Activated CD4-positive, alpha-beta T cell treated with anti-CD3 and anti-CD28 coated beads, Interleukin-2, amount 50 U/mL, for 1 hour (primary cell): ENCODE measurements at places on chromosomes 4 and X.

- DNase-seq = no peak
Measured at GRCh38 chr4:76072760-76073159, 1.7 kb upstream of the ART3 start.

GRCh38 chrX:39018541-39018940 lies 217.3 kb downstream of the MID1IP1 start:
- DNase-seq = no peak

DNA sequence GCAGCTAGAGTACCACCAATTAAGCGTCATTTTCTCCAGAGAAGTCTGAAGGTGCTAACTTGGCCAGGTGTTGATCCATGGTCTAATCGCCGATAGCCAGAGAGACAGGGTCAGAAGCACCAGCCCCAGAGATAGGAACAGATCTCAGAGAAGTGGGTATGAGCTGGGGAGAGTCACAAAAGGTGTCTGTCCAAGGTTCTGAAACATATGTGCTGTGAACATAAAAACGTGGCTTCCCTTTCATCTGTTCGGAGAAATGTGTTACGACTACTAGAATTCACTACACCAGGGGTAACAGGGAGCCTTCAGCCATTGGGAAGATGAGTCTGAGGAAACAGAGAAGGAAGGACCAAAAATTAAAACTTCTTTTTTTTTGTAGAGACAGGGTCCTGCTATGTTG lies 91.3 kb downstream of the FBXL5 start:
- DNase-seq = no peak

- no peak for DNase-seq
Measured at GRCh38 chr4:105119356-105119755, 27.3 kb upstream of the TET2 start.

DNA sequence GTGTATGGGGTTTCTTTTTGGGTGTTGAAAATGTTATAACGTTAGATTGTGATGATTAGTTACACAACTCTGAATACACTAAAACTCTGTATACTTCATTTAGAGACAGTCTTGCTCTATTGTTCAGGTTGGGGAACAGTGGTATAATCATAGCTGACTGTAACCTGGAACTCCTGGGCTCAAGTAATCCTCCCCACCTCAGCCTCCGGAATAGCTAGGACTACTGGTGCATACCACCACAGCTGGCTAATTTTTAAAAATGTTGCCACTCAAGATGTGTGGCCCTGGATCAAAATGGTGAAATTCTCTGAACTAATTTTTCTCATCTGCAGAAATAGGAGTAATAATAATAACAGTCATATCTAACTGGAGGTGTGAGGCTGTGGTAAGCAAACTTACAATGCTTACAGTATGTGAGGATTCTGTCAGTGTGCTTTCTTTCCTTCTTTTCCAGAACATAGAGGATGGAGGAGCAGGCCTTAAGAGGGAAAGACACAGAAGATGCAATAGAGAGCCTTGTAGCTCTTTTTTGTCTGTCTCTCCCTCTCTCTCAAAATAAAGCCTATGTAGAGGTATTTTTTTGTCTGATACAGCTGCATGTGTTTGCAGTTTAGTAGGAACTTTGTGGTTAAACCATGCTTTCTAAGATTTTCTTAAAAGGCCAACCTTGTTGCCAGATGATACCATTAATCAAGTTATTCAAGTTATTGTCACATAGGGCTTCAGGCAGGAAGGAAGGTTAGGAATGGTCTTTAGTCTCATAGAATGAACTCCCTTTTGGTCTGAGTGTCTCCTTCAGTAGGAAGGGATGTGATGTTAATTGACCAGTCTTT lies 7.5 kb downstream of the ADD1 start:
- DNase-seq = no peak

DNA sequence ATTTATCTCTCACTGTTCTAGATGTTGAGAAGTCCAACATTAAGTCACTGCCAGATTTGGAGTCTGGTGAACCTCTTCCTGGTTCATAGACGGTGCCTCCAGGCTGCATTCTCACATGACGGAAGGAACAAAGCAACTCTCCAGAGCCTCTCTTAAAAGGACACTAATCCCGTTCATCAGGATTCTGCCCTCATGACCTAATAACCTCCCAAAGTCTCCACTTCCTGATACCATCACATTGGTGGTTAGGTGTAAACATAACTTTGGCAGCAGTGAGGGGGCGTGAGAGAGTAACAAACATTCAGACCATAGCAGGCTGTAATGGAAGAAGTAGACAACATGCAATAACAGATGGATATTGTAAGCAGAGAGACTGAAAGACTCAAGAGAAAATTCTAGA lies 388.6 kb downstream of the PDHA2 start:
- DNase-seq = no peak

- DNase-seq = no peak
Measured at GRCh38 chr4:18404642-18405041, 383.1 kb upstream of the LCORL start.

DNA sequence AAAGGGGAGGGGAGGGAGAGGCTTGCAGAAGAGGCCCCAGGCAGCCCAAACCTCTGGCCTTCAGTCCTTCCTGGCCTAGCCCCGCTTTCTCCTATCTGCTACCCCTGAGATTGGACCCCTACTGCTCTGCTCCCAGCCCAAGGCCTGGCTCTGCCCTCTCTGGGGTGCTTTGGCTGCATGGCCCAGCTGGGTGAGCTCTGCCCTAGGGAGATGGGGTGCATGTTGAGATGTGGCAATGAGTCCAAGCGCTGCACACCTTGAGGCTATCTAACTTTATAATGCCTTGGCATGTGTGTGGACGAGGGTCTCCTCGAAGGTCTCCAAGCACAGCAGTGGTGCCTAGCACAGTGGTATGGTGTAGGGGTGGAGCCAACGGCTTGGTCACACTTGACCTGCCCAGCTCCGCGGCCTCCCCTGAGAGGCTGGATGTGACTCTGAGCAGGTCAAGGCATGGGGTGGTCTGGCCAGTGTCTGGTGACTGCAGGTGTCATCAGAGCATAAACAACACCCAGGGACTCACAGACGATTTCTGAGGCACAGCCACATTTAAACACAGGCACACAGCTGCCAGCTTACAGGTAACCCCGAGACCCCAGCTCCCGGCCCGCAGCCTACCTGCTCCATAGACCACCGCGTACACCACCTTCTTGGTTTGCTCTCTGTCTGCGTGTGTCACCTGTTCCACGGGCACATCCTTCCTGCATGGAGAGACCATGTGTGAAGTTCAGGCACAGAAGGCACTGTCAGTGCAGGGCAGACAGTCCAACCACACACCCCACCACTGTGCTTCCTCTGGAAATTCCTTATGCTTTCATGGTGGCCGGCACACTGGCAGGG lies 36.3 kb downstream of the NAT8L start:
- DNase-seq = no peak

DNA sequence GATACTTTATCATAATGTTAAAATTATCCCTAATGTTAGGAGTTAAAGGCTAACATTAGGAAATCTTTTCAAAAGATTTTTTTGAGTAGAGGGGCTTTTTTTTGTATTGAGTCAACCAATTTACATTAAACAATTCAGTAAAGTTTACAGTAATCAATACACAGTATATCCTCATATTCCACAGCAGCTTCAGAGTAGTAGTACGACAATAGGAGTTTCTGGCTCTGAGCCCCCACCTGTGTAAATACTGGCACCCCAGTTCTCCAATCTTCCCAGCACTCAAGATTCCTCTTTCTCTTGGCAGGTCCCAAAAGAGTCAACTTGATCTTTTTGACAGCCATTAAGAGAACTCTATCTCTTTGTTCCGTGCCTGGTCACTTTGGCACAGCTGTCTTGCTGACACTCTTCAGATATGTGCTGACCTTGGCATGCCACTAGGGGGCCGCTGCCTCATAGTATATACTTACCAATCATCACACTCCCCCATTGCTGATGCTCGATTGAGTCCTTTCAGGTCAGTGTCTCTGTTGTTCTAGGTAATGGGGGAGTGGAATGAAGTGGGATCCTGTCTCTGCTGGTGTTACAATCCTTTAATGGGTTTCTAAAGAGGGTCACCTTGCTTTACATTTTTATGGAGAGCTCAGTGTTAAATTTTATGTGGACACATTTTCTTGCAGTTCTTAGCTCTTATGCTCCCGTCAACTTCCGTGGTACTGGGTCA lies 19.5 kb upstream of the CCNI start:
- peak; percentile 73 for DNase-seq

DNA sequence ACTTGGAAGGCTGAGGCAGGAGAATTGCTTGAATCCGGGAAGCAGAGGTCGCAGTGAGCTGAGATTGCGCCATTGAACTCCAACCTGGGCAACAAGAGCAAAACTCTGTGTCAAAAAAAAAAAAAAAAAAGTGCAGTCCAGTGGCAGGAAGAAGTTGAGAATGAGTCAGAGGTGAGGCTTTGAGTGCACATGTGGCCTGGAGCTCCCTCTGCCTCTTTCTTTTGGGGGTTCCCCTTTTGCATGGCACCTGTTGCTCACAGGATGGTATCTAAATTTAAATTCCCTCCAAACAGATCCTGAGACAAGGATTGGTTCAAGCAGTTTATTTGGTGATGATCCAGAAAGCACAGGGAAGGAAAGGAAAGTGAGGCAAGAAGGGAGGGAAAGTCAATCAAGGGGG lies 151.4 kb upstream of the STX18 start:
- DNase-seq = no peak

DNA sequence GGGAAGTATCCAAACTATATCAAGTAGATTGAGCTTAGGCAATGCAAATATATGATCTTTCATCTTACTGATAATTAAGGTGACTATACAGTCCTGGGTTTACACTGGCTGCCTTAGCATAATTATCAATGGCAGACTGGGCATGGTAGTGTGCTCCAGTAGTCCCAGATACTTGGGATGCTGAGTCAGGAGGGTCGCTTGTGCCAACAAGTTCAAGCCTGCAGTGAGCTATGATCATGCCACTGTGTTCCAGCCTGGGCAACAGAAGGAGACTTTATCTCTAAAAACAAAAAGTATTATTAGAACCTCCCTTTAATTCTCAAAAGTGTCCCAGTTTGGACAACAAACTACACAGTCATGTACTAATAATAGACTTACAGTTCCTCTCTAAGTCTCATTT lies 99.4 kb upstream of the RASGEF1B start:
- no peak for DNase-seq

- DNase-seq = no peak
Measured at GRCh38 chr4:178672512-178672911, 1230.3 kb upstream of the AGA start.

- DNase-seq = no peak
Measured at GRCh38 chrX:17595456-17596035, 141.7 kb upstream of the SCML1 start.

GRCh38 chr4:138297743-138298405 lies 55.7 kb upstream of the SLC7A11 start:
- no peak for DNase-seq

- DNase-seq = no peak
Measured at GRCh38 chr4:83810428-83810827, 274.5 kb downstream of the GPAT3 start.

DNA sequence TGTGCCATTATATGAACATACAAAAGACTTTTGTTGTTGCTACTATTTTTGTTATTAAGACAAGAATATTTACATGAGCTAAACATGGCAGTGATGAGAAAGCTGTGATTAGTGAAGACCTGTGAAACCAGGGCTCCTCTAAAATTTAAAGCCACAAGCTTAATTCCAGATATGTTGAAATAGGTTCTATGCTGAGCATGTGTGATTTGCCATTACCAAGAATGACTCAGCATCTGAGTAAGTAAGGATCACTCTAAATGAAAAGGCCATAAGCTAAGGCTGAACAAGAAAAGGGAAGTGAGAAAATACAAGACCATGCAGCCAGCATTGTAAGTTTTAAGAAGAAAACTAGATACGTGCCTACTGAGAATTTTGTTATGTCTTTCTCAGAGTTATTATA lies 75.9 kb upstream of the CAMK2D start:
- no peak for DNase-seq

DNA sequence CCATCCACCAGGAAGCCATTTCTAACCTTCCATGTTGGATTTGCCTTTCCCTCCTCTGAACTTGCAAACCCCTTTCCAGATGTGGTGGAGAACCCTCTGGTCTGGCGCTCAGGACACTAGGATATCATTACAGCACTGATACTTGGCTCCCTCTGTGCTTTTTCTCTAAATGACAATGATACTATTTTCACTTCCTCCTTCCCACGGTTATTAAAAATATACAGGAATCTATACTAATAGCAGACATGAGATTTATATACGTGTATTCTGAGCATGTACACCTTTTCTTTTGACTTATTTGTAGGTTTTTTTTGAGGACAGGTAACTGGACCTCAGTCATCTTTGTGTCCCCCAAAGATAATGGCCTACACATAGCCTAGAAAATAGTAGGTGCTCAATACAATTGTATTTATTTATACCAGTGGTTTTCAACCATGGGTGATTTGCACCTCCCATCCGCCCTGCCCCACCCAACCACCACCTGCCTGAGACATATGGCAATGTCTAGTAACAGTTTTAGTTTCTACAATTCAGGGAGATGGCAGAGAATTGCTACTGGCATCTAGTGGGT lies 60.4 kb upstream of the PLAC8 start:
- DNase-seq = no peak

DNA sequence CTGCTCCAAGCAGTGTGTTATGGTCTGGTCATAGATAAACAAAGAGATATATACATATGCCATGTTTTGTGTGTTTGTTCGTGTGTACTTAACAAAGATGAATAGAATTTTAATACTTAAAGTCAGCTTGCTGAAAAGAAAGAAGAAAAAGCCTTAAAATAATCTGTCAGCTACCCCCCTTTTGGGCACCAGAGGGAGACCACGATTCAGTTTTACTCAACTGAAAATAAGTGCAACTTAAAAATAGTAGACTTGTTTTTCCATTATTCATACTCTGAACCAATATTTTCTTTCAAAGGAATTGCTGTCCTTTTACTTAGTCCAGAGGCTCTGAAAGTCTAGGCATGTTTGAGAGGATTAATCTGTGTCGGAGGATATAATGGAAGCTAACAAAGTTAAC lies 181.7 kb upstream of the AGTR2 start:
- DNase-seq = no peak

DNA sequence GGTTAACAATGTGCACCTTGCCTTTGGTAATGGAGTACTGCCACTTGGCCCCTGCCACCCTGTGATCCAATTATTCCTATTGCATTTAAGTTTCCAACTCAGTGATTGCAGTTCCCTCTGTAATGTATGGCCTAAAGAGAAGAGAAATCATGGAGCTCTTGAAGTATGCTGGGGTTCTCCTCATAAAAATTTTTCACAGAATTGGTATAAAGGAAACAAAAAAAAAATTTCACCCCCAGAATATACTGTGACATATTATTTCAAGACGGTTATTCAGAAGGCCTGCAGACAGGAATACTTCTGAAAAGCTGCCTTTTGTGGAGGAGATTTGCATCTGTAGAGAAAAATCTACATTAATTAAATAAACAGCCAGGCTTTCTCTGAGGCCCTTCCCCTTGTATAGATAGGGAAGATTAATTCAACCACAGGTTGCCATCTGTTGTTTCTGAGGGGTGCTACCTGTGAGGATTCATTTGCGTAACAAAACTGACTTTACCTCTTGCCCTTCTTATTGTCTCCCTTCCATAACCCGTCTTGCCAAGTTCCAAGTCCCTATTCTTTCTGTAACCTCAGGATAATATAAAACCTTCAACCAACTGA lies 94.8 kb upstream of the LANCL3 start:
- DNase-seq = no peak

- DNase-seq = no peak
Measured at GRCh38 chr4:184616633-184617551, 32.4 kb downstream of the CASP3 start.

GRCh38 chrX:134718105-134718965 lies 60.1 kb upstream of the PLAC1 start:
- DNase-seq = no peak
